ENCODE measurements at places on chromosomes 6 and 20.

GRCh38 chr20:63495741-63496595 lies 2.9 kb downstream of the EEF1A2 start:
- peak; percentile 60 for DNase-seq

DNA sequence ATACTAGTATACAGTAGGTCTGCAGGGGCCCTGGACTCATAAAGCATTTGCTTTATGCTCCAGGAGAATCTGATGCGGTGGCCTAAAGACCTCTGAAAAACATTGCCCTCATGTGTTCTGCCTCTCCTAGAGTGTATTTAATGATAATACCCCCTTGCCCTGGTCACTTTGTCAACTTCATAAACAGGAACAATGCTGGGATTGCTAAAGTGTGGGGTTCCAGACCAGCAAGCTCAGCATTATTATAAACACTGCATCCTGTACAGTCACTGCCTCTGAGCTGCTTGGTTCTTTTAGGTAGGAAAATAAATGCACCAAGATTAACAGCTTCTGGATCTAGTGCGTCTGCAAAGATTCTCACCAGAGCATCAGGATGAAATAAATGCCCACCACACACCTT lies 12.2 kb downstream of the TREM1 start:
- DNase-seq = no peak

DNA sequence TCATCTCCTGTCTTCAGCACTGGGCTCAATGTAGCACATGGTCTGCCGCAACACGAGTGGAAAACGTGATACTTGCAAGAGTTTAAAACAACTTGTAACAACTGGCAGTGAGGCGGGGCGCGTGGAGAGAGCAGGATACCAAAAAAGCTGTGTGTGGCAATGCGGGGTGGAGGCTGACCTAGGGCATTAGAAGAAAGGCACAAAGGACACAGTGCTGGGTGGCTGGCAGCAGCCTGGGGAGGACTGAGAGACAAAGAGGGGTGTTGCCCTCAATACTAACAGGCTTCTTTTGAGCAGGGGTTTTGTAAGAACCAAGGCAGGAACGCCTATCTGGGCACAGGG lies 1.5 kb upstream of the GFOD1 start:
- DNase-seq = no peak

DNA sequence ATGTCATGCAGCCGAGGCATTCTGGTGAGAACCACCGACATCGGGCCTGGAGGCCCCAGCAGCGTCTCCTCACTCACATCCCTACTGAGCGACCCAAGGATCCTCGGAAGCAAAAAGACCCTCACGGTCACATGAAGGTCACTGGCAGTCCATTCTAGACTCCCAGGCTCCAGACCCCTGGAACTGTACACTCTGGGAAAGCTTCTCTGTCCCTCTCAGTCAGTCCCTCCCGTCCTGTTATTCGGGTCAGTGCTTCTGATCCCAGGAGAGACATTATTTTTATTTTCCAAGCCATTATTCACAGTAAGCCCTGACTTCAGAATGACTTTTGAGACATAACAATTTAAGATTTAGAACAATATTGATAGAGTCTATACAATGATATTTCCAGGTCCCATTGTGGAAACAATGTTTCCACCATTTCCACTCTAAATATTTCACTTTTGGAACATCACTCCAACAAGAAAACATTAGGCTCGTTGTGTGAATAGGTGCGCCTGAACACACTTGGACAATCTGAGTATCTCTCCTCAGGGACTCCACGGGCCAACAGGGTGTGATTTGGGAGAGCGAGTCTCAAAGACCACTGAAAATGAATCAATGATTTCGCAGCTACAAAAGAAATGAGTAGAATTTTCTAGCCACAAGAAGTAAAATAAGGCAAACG lies 199.7 kb downstream of the SOD2 start:
- DNase-seq = no peak

GRCh38 chr6:129946439-129947140 lies 71.8 kb upstream of the L3MBTL3 start:
- no peak for DNase-seq

DNA sequence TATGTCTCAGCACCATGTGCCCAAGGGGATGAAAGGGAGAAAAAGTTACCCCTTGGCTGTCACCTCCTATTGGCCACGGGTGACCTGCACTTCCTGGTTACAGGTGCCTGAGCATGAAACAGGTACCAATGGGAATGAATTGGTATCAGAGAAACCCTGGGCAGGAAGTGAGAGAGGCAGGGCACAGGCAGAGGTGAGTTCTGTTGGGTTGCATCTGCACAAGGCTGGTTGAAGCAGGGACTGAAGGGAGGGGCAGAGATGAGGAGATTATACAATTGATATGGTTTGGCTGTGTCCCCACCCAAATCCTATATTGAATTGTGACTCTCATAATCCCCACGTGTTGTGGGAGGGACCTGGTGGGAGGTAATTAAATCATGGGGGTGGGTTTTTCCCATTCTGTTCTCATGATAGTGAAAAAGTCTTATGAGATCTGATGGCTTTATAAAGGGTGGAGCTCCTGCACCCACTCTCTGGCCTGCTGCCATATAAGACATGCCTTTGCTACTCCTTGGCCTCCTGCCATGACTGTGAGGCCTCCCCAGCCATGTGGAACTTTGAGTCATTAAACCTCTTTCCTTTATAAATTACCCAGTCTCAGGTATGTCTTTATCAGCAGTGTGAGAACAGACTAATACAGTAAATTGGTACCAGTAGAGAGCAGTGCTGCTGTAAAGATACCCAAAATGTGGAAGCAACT lies 291.8 kb downstream of the LRFN2 start:
- no peak for DNase-seq

DNA sequence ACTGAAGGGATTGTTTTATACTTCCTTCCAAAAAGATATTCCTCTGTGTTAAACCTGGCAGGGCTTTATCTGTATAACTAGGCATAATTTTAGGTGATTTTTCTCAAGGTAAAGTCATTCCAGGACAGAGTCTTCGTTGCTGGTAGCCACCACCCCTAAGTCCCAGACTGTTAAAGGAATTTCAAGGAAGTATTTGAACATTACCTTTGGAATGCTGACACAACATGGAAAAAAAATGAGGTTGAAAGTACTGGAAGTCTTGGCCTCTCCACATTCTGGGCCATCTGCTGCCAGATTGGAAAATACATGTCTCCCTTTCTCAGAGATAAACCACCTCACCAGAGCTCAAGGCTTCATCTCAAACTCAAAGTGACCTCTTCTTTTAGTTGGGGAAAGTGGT lies 27.0 kb upstream of the ETV7 start:
- no peak for DNase-seq

DNA sequence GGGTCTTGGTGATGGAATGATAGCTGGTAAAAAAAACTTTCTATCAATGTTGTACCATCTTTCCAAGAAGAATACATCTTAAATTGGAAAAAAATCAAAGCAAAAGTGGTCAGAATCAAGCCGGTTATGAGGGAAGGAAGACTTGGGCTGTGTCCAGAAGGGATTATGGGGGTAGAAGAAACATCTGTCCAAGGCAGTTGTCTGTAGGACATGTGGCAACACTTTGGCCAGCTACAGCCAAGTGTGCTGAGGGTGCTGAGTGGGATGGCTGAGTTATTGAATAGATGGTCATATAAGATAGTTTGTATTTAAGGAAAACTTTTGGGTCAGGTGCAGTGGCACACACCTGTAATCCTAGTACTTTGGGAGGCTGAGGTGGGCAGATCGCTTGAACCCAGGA lies 38.4 kb downstream of the INSM1 start:
- DNase-seq = no peak

- DNase-seq = no peak
Observed at GRCh38 chr6:53233309-53233708, 84.7 kb upstream of the GCM1 start.

- DNase-seq = no peak
Observed at GRCh38 chr6:122042960-122043735, 356.3 kb upstream of the HSF2 start.

DNA sequence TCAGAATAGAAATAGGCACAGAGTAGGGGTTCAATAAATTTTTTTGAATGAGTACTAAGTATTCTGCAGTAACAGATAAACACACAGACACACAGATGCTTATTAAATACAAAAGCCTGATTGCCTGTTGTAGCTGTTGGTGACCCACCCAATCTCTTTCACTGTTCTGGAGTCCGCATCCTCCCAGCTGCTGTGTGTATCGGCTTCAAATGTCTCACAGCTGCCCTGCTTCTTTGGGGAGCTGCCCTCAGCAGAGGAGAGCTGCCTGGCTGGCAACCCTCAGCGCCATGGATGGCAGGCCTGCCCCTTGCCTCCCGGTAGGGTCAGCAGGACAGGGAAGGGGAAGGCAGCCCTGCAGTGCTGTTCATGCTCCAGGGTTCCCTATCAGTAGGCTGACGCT lies 85.9 kb upstream of the PRND start:
- no peak for DNase-seq

DNA sequence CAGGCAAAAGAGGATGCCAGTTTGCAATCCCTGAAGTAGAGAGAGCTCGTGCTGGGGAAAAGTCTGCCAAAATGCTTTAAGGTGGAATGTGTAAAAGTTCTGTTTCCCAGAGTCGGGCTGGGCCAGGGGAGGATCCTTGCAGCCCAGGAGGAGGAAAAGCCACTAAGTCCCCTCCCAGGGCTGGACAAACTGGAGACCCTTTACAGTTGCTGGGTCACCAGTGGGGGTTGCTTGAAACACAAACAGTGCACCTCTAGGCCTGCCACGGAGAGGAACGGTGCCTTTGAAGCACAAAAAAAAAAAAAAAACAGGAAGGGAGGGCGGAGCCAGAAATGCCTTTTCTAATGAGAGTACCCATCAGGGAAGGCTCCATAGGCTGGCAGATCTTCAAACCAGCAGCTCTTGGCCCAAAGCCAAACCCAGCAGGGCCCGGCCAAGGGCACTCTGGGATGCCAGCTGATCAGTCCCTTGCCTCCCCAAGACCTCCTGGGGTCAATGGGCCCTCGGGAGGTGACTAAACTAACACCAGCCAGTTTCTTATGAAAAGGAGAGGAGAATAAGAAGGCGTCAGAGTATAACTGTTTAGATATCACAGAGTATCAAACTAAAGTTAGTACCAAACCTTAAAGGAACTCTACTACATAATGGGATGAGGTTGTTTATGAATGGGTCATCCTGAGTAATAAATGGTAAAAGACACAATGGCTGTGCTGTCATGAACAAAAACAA lies 23.7 kb downstream of the HLA-A start:
- no peak for DNase-seq
